ENCODE measurements at places on chromosomes 12 and 14.

GRCh38 chr12:27382171-27382795 lies 49.6 kb downstream of the BMAL2 start:
- DNase-seq, result no peak

- no peak for DNase-seq
Measured at GRCh38 chr14:81289516-81289915, 68.8 kb upstream of the GTF2A1 start.

DNA sequence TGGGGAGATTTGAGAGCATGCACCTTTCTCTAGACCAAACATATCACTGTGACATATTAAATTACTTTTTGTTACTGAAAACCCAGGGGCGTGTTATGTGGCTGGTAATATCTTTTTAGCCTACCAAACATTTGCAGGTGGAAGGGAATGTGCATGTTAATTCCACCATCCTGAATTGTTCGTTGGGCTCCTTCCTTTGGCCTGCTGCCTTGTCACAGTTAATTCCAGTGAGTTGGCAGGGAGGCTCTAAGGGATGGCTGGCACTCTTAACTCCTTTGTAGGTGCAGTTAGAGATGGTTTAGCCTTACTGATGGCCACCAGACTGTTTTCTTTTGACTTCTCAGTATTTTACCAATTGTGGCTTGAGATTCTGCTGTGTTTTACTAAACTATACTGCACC lies 64.5 kb downstream of the DIP2B start:
- DNase-seq, result no peak

DNA sequence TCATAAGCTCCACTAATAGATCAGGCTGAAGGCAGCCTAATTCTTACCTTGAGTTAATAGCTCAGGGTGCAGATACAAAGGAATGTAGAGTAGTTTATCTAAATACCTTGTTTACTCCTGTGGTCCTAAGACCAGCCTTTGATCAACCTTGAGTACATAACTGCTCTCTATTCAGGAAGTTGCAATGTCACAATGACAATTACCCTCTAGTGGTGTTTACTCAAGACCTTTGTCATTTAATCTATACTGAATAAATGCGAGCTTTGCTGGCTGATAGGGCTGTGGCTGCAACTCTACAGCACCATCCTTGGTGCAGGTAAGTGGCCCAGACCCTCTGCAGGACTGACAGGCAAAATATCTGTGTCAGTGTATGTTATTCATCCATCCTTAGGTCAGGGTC lies 282.7 kb downstream of the ATXN7L3B start:
- no peak for DNase-seq

DNA sequence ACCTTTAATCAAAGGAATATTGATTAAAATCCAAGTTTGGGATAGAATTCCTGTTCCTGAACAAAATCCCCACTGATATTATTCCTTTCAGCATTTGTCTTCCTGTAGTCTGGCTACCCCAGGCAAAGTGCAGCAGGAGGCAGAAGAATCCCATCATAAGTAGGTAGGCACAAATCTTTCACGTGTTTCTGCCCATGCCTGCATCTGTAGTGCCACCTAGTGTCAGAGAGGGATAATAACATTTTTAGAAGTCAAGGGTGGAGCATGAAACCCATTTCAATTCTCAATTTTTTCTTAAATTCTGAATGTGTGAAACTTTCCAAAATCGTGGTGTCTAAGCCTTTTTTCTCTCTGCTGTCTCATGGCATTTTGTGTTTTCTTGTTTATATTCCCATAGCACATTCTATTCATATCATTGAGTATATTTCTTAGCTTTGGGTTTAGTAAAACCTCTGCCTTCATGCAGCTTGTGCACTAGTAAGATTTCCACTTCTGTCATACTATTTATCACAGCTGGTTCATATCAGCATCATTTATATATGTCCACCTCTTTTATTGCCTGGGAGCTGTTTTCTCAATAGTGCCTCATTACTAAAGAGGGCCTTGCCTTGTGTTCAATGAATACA lies 47.8 kb upstream of the RERG start:
- peak; percentile 61 for DNase-seq

DNA sequence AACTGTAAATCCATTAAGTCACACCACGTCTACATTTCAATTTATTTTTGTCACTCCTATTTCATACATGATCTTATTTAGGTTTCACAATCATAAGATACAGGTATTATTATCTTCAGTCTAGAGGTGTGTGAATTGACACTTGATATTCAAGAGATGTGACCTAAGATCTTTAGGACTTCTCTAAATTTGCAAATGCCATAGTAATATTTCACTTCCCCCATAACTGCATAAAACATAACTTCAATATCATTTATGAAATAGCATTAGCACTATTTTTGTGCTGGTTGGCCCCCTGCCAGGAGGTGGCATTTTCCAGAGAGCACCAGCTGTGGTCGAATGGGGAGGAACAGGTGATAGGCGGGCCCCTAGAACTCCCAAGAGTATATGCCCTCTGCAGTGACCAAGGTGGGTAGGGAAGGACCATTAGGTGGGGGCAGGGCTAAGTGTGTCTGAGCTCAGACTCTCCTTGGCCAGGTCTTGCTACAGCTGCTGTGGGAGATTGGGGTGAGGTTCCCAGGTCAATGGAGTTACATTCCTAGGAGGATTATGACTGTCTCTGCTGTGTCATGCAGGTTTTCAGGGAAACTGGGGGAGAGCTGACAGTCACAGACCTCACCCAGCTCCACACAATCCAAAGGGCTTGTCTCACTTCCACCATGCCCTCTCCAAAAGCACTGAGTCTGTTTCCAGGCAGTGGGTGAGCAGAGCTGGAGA lies 49.2 kb upstream of the ERGIC2 start:
- no peak for DNase-seq

DNA sequence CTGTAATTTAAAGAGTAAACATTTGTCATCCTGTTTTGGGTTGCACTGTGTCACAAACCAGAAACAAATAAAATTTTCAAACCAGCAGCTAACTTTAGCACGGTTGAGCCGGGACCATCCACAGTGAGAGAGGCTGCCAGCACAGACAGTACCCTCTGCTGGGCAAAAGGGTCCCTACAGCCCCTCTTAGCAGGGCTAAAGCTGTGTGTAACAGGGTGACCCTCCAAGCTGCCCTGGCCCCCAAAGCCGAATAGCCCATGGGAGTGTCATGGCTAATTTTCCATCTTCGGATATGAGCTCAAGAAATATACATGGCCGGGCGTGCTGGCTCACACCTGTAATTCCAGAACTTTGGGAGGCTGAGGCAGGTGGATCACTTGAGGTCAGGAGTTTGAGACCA lies 157.1 kb upstream of the GRIN2B start:
- DNase-seq, result no peak

- DNase-seq, result no peak
Measured at GRCh38 chr12:93593843-93594242, 21.4 kb downstream of the SOCS2 start.

DNA sequence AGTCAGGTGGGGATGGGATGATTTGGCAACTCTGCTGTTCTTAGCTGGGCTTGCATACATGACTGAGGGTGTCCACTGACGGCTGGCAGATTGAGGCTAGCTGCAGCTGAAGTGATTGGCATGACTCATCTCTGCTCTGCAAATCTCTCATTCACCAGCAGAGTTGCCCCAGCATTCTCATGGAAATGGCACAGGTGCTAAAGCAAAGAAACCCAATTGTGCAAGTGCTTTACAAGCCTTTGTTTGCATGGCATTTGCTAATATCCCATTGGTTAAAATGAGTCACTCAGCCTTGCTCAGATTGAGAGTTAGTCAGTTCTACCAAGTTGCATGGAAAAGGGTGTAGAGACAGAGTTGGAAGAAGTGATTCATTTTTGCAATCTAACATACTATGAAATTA lies 389.7 kb upstream of the FAR2 start:
- DNase-seq, result no peak

- DNase-seq, result no peak
Measured at GRCh38 chr12:87142342-87142741, 886.2 kb upstream of the MGAT4C start.

DNA sequence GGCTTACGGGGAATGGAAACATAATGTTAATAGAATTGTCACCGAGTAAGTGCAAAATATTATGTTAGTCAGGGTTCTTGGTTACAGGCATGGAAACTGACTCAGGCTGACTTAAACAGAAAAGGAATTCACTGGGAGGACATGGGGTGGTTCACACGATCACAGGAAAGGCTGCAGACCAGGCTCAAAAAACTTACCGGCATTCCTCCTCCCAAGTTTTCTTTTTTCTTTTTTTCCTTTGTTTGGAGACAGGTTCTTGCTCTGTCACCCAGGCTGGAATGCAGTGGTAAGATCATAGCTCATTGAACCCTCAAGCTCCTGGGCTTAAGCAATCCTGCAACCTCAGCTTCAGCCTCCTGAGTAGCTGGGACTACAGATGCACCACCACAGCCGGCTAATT lies 11.9 kb upstream of the UBE2N start:
- no peak for DNase-seq

GRCh38 chr12:93819050-93819491 lies 141.9 kb downstream of the CRADD start:
- DNase-seq, result no peak

DNA sequence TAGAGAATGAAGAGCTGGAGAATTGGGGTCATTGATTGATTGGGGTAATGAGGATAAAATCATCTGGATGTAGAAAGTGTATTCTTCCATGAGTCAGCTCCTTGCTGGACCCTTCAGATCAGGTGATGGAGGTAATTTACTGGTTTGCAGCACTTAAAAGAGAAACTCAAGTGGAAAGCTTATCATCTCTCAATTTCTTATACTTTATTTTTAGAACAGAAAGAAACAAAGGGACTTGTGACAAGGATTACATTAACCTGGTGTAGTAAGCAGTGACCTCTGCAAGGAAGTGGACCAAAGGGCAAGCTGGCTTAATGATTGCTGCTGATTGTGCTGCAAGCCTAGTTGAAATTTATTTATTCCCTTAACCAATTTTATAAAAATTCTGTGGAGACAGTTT lies 405.0 kb downstream of the TRHDE start:
- DNase-seq, result peak; percentile 46

- DNase-seq, result no peak
Measured at GRCh38 chr12:25319233-25319984, 68.7 kb upstream of the KRAS start.

All from erythroblast (primary cell).